ENCODE measurements at places on chromosomes 12 and 14. TPM values are rescaled to one million over a fixed set of nuclear protein-coding genes. Genes with fewer than 3 reads are reported as not detected.
A peak's percentile ranks its signal among the peaks of the same experiment; 100 is the strongest.

HVCN1 gene
- total RNA-seq = 1.4 TPM

DNA sequence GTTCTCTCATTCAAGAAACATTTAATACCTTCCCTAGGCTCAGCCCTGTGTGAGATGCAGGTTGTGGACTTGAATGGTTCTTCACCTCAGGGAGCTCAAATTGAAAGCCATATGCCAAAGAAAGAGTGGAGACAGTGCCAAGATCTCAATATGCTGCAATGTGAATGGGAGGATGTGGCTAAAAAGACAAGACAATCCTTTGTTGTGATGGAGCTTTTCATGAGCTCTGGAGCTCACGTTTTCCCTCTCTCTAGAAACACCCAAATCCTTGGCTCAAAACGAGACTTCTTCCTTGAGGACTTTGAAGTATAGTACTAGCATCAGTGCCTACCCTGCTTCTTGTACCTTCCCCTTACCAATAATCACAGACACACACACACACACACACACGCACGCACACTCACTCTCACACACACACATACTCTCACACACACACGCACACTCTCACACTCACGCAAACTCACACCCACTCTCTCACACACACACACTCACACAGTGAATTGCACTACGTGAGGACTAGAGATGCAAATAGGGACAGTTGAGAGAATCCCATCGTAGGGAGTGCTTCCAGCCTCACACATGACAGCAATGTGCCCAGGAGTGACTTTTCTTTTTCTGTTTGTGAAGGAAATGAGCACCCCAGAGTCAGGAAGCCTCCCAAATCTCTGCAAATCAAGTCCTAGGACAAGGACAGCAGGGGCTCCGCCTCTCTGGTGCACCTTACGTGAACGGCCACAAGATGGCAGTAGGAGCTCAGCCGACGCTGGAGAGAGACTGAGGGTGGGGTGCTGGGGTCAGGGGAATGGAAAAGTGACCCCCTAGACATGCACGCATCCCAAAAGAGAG, 231.4 kb downstream of the PCNX1 start:
- peak; percentile 57 for ATAC-seq

DNA sequence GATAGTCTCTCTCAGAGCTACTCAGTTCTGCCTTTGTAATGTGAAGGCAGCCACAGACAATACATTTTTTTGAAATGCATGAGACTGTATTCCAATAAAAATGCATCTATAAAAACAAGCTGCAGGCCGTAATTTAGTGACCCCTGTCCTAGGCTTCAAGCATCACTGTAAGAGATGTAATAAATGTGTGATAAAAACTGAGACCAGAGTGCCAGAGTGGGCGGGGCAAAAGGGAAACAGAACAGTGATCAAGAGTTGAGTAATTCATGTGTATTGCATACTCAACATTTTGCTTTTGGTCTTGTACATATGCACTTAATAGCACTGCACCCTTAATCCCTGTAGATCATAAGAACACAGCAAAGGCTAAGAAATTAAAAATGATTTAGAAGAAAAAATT, 743.5 kb downstream of the DIO2 start:
- no peak for ATAC-seq

EFS gene
- 17.5 TPM for total RNA-seq

GRCh38 chr12:132774159-132774558, 12.5 kb upstream of the ANKLE2 start:
- ATAC-seq = no peak

- no peak for ATAC-seq
Observed at GRCh38 chr14:66163023-66163422, 323.1 kb upstream of the CCDC196 start.

GRCh38 chr14:40122968-40123648, 690.9 kb upstream of the FBXO33 start:
- no peak for ATAC-seq

DNA sequence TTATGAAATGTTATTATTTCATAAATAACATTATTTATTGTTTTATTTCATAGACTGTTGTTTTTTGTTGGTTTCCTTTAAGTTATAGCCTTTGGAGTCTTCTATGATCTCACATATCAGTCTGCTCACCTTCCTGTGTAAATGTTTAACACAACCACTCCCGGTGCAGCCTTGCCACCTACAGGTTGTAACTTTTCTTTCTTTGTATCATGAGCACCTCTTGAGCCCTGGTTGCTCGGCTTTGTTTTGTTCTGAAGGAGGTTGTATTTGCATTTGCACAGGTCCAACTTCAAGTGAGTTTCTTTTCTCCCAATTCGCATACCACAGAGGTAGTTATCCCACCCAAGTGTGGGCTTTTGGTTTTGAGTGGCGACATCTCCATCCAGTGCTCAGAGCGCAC, 121.4 kb downstream of the SLC15A4 start:
- no peak for ATAC-seq

DPPA3 gene
- total RNA-seq = not detected

CLEC4A gene
- total RNA-seq = 3.0 TPM

GRCh38 chr12:92953747-92954146, 24.7 kb upstream of the EEA1 start:
- no peak for ATAC-seq

- peak; percentile 48 for ATAC-seq
Observed at GRCh38 chr14:63853831-63854293, 1.1 kb downstream of the SYNE2 start.

- ATAC-seq = no peak
Observed at GRCh38 chr12:91819132-91819447, 326.6 kb downstream of the BTG1 start.

KITLG gene
- total RNA-seq = 239 TPM

DNA sequence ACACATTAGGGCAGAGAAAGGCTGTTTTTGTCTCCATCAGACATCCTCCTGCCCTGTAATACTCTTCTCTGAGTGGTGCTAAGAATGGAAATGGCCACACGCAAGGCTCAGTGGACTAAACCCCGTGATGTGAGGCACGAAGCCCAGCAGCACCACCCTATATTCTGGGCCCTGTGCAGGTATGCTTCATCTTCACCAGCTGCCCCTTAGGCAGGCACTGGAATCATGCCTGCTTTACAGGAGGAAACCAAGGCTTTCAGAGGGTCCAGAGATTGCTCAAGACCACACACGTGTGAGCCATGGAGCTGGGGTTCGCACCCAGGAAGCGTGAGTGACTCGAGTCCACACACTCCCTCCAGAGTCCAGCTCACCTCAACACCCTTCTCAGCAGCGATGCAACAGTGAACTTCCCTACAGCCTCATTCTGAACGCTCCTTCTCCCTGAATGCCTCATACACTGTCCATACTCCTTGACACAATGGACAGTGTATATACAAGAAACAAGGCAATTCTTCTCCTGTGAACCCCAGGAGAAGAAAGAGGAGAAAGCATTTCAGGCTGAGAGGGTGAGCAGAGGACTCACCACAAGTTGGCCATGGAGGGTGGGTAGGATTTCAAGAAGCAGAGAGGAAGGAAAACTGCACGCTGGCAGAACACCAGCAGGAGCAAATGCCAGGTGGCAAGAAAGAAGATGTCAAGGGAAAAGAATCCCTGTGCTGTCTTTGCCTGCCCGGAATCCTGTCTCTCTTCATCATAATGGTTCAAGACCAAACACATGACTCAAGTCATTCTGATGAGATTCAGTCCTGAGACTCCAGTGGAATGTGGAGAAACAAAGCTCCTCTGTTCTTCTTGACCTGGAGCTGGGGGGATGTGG, 39.1 kb downstream of the NT5DC3 start:
- no peak for ATAC-seq

DNA sequence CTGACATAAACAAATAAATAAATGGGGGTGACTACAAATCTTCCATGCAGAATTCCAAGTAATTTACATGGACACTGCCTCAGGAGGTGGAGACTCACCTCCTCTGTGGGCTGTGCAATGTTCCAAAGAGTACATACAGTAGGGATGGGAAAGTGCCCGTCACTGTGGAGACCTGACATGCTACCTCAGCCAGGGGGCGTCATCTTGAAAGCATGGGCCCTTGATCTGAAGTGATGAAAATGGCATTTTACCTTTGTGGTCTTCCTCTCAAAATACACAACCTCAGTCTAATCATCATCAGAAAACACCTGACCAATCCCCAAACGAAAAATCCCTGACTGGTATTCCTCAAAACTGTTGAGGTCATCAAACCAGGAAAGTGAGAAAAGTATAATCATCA, 48.4 kb downstream of the ANAPC7 start:
- ATAC-seq = no peak

CMA1 gene
- total RNA-seq = not detected

DNA sequence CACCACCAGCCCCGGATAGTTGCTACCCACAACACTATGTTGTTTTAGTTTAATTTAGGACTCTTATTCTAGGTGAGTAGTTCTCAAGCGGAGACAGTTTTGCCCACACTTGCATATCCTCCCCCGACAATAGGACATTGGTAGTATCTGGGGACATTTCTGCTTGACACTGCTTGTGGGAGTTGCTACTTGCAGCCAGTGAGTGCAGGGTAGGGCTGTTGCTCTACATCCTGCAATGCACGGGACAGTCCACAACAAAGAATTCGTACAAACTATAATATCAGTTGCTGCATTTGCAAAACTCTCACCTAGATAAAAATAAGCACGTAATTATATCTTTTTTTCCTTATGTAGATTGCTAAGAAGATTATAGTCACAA, 111.8 kb upstream of the DNM1L start:
- no peak for ATAC-seq

DNA sequence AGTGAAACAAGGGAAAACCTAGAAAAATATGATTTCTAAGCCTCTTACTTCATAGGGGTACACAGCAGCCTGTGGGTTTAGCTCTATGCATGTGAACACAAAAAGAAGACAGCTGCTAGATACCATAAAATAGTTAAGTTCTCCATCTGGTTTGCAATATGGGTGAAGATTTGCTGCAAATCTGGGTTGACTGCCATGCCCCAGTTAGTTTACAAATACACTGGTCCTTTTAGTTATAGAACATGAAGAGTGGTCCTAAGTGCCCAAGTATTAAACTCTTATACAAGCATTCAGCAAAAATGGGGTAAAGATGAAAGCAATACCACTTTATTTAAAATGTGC, 176.1 kb downstream of the AEBP2 start:
- ATAC-seq = no peak

- ATAC-seq = no peak
Observed at GRCh38 chr12:88416786-88417185, 163.5 kb downstream of the KITLG start.

STON2 gene
- 11.6 TPM for total RNA-seq

LRTM2 gene
- total RNA-seq = not detected

TEAD4 gene
- total RNA-seq = 24.7 TPM

DNA sequence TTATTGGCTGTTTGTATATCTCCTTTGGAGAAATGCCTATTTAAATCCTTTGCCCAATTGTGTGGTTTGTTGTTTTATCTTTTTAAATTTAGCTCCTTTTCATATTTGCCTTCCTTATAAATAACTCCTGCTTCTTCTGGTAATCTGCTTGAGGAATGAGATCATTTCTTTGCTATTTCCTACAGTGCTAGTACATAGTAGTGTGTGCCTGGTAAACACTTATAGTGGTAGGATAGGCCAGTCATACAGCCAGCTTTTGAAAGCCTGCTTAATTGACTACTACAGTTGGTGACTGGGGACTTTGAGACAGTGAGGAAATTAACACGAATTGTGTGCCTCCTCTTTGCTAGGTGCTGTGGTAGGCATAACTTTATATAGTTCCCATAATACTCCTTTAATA, 68.7 kb downstream of the BORCS5 start:
- ATAC-seq = no peak

DNA sequence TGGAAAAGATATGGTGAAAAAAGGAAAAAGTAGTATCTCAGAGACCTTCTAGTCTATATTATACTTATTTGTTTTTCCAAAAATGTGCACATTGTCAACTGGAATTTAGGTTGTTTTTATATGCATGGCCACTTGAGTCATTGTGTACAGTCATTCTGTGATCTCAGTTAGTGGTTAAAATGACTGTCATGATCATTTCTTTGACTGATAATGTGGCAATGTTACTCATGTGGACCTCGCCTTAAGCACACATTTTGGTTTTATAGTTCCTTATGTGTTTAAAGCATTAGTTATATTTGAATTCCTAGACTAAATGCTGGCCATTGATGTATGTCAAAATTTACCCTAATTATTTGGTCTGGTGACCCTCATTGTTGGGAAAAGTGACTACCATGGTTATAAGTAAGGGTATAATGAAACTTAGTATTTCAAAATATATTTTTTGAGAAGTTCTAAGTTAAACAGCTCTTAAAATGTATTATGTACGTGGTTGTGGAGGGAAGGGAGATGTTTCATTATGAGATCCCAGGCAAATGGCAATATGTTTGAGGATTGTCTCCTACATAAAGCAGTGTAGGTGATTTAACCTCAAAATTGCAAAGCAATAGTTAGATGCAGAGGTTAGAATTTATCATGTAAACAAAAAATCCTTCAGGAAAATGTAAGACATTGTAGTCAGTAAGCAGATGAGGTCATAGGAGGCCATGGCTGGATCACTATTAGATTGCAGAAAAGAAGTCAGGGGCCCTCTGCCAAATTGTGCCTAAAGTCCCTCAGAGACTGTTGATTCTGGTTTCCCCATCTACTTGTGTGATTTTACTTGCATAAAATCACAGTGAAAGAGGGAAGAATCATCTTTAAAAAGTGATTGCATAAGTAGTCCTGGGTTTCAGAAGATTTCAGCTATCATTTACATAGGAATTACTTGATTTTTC, 17.5 kb downstream of the PNMA1 start:
- ATAC-seq = no peak

ARHGEF25 gene
- total RNA-seq = 116 TPM

PRH2 gene
- total RNA-seq = not detected

- no peak for ATAC-seq
Observed at GRCh38 chr12:96501908-96502307, 12.5 kb downstream of the CFAP54 start.

- ATAC-seq = no peak
Observed at GRCh38 chr12:172732-173161, 41.2 kb downstream of the SLC6A12 start.

DNA sequence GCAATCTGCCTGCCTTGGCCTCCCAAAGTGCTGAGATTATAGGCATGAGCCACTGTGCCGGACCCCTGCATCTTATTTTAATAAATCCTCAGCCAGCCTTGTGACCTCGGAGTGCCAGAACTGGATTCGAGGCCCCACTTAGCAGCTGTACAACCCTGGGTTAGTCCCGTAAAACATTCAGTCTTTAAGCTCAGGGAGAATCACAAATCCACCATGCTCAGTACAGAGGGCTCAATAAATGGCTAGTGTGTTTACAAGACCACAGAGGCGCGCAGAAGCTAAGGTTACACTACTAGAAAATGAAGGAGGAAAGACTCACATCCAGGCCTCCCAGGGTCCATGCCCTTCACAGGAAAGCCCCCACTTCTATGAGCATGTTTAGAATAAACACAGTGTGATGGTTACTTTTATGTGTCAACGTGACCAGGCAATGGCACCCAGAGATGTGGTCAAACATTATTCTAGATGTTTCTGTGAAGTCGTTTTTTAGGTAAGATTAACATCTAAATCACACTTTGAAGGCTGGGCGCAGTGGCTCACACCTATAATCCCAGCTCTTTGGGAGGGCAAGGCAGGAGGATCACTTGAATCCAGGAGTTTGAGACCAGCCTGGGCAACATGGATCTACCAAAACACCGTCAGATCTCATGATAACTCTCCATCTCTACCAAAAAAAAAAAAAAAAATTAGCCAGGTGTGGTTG, 55.3 kb downstream of the CLMN start:
- ATAC-seq = no peak

Measured in gastroesophageal sphincter (tissue), 4 donors.